ENCODE measurements at places on chromosomes 7 and 10.

DNA sequence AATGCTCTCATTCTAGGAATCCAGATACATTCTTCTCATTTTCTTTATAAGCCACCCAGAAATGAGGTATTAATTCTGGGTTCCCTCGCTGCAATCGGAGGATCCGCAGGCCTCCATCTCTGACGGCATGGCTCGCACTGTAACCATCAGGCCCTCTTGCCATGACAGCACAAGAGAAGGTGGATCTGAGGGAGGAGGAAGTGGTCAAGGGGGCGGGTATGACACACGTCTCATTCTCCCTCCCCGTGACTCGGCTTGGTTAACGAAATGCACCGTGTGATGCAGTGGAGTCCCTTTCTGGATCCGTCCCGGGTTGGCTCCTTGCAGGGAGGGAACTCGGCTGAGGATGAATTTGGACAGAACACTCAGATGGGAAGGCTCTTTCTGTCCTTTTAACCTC, 280.2 kb downstream of the TCERG1L start:
- DNase-seq: no peak

- DNase-seq: no peak
These were observed 27.1 kb downstream of the MET start for GRCh38 chr7:116698930-116699721.

DNA sequence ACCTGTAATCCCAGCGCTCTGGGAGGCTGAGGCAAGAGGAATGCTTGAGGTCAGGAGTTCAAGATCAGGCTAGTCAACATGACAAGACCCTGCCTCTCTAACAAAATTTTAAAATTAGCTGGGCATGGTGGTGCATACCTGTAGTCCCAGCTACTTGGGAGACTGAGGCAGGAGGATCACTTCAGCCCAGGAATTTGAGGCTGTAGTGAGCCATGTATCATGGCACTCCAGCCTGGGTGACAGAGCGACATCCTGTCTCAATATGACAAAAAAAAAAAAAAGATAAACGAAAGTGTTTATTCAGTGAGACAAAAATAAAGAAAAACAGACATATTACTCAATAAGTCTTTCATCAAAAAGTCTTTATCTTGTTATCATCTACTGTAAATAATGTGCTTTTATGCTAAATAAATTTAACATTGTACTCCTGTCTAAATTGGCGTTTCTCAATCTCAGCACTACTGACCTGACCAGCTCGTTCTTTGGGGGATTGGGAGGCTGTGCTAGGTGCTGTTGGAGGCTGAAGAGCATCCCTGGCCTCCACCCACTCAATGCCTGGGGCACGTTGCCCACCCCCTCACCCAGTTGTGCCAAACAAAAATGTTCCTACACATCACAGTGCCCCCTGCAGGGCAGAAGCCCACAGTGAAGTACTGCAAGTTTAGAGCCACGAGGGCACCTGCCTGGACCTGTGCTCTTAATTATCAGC, 57.7 kb downstream of the NCAPG2 start:
- DNase-seq: no peak

GRCh38 chr7:28083164-28083997, 97.2 kb downstream of the JAZF1 start:
- no peak for DNase-seq

- no peak for DNase-seq
These were observed 24.9 kb downstream of the CALML3 start for GRCh38 chr10:5549462-5550249.

All from HCT116 (cell line).